ENCODE measurements at places on chromosomes 1 and 21.

GRCh38 chr1:209761011-209761635 is 5.3 kb downstream of the TRAF3IP3 start:
- no peak for DNase-seq

DNA sequence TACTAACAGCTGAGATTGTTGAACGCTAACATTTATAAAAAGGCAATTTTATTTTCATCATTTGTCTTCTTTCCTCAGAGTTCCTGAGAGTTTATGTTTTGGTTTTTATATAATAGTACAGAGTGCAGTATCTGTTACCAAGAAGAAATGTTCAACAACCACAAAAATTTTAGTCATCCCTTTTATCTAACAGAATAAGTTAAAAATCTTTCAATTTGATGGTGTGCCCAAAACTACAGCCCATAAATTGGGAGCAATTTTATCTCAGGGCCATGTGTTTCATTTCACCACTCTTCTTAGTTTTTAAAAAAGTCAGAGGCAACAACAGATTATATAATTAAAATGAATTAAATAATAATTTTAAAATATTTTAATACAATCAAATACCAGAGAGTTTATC is 37.1 kb downstream of the NEXN start:
- DNase-seq, result peak; percentile 47

DNA sequence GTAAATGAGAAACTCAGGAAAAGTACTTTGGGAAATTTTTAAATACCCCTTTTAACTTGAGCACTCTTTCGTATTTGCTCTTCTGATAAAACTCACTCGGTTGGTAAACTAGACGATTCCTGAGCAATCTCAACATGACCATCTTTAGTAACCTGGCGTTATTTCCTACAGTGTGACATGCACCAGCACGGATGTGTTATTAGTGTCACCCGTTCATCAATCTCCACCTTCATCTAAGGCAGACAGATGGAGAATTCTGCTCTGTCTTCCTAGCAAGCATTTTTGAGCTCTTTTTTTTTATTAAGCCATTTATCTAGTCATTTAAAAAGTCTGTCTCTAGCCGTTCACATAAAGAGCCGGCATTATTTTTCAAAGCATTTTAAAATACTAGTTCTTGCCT is 155.2 kb downstream of the DISP1 start:
- DNase-seq, result no peak

GRCh38 chr1:29860681-29861080 is 624.4 kb downstream of the PTPRU start:
- no peak for DNase-seq

DNA sequence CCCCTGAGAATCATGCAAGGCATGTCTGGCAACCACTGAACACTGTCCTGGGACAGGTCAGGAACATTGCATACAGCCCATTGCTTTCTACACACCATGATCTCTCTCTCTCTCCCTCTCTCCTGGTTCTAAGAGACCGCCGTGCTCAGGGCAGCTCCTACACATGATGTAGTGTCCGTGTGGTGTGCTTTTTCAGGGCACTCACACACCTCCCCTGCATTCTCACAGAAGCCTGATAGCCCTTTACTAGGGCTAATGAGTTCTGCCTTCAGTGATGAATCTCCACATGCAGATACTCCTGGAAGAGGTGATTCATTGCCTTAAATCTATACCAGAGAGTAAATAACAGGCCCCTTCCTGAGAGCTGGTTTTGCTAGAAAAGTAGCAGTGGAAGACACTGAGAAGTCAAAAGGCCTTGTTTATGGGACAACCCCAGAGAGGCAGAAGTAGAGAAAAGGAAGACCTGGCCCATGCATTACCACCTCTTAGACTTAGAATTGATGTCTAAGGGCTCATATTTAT is 7.2 kb upstream of the OLFML2B start:
- no peak for DNase-seq

DNA sequence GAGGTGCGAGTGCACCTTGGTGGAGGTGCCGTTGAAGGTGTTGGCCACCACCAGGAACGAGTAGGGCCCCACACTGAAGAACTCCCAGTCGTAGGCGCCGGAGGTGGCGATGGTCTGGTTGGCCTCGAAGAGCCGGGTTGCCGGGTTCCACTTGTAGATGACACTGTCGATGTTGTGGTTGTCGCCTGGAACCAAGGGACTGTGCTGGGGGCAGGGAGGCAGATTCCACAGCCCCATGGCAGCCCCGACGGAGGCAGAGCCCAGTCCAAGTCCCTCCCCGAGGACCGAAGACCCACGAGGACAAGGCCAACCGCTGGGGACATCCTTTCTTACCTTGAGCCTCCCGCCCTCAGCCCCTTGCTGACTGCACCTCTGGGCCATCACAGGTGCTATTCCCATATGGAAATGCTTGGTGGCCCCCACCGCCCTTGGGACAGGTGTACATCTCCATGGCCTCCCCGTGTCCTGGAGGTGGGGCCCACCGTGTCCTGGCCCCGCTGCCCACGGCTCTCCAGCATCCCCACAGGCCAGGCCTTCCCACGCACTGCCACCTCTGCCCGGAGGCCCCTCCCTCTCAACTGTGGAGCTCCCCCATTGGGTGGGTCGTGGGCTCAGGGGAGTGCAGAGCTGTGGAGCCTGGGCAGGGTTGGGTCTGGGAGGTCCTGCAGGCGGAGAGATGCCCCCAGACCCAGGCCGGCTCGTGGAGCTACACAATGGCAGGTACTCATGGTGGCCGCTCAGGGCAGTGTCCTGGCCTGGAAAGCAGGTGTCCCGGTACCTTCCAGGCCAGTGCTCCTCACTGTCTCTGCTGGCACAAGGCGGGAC is 17.9 kb downstream of the KRTAP10-1 start:
- DNase-seq, result no peak

DNA sequence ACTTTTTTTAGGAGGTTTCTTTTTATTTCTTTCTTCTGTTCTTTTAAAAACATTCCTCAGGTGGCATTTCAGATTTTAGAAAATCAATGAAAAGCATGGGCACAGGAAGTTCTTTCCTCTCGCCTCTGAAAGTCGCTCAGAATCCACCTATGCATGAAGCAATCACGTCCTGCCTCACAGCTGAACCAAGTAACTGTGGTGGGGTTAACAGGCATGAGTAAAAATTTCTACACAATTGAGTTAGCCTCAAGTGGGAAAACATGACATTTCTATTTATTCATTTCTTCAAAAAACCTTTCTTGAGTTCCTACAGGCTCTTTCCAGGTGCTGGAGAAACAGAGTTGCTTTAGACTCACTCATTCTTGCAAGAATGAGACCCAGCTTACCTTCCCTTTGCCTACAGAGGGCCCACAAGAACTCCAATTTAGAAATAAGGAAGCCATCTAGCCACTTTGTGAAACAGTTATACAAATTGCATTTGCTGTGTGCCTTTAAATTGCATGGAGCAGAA is 508.9 kb upstream of the PKN2 start:
- DNase-seq, result no peak

- DNase-seq, result no peak
Measured at GRCh38 chr21:37877888-37878684, 38.2 kb downstream of the KCNJ6 start.

DNA sequence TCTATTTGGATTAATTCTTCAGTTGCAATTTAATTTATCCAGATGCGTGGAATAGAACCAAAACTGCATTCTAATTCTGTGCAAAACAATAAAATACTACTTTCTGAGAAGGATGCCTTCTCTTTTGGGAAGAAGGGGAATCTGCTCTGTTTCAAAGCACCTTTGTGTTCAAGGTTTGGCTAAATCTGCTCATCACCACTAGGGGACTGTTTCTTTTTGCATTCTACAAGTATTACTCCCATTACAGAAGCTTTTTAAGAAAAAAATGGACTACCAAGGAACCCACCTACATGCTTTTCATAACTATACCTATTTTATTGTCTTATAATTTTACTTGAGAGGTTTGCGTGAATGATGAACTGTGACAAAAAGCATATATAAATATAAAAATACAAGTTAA is 18.2 kb downstream of the MRPS6 start:
- DNase-seq, result no peak

DNA sequence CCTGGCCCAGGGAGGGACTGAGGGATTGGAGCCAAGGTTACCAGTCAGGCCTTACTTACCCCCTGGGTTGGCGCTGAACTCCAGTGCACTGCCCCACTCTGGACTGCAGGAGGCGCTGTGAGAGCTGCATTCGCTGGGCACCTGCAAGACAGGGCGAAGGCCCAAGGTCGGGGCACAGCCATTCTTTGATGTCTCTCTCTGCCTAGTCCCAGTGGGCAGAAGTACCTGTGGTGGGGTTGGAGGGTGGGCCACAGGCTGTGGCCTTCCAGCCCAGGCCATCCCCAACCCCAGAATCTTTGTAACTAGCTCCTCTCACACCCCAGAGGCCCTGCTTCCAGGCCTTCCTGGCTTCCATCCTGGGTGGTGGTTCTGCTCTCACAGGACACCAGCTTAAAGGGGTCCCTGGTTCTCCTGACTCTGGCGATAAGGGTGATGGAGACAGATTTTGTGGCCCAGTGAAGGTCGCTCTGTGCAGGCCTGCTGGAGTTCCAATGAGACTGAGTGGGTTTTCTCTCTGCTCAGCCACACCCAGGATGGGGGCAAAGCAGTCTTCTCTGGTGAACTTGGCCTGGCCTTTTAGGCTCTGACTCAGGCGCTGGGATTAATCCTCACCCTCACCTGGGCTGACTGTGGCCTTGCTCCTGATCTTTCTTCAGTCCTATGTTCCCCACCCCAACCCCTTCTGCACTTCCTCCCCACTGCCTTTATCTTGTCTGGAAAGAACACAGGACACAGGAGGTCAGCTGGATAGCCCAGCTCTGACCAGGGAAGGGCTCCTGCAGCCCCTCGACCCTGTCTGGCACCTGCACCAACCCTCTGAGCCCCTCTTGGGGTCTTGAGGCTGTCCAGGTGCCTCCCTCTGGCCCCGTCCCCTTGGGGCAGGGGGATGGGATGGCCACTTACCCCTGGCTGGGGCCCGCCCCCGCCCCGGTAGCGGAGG is 954 bp downstream of the MYOG start:
- DNase-seq, result no peak

GRCh38 chr21:42436914-42437313 is 33.2 kb downstream of the UBASH3A start:
- DNase-seq, result no peak

- DNase-seq, result peak; percentile 83
Measured at GRCh38 chr1:23194119-23194984, 22.9 kb downstream of the HTR1D start.

GRCh38 chr1:10733474-10734366 is 62.7 kb downstream of the CASZ1 start:
- DNase-seq, result no peak

GRCh38 chr1:180811886-180812285 is 100.8 kb upstream of the KIAA1614 start:
- no peak for DNase-seq

DNA sequence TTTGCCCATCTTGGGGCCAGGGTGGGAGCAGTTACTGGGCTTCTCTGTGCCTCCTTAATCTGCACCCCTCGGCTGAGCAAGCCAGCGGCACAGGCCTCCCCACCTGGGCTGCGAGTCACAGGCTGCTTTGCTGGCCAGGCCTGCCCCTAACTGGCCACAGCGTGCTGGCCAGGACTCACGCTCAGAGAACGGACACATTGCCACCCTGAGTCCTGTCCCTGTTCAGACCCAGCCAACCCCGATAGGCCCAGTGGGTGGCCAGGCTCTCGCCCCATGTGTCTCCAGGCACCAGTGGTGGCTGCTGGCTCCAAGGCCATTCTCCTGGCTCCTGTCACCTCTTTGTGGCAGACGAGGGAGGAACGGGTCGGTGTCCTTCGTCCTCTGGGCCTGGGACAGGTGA is 61.3 kb downstream of the MORN1 start:
- no peak for DNase-seq

GRCh38 chr1:222182641-222183040 is 365.3 kb downstream of the HHIPL2 start:
- peak; percentile 37 for DNase-seq

GRCh38 chr1:91174734-91175133 is 152.9 kb upstream of the ZNF644 start:
- DNase-seq, result no peak

DNA sequence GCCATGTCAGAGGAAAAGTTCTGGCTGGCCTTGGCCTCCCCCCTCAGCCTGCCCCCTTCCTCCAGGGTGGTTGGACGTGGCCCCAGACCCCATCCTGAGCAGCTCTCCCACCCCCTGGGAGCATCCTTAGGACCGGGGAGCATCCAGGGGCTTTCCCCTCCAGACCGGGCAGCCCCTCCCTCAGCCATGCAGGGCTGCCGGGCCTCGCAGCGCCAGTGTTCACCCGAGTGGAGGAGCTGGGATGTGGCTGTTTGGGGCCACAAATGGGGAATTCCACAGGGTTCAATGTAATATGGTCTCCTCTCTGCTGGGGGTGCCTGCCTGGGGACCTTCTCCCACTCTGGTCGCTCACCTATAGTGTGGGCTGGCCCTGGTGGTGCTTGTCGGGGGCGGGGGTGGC is 4.2 kb upstream of the PFKL start:
- no peak for DNase-seq

DNA sequence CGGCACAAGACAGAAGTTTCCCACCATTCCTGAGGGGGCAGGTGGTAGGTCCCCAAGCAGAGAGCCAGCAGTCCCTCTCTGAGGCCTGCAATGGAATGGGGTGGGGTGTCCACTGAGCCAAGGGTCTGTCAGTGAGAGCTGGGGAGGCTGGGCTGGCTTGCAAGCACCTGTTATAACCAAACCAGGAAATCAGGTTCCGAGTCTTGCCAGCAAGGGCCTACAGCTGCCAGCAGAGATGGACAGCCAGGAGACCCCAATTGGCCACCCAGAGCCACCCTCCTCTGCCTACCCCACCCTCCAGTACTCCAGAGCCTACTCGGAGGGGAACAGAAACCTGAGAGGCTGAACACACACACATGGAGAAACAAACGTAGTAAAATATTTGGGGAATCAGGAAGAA is 32.2 kb downstream of the PSEN2 start:
- DNase-seq, result no peak

GRCh38 chr1:101444873-101445618 is 208.2 kb downstream of the S1PR1 start:
- no peak for DNase-seq

DNA sequence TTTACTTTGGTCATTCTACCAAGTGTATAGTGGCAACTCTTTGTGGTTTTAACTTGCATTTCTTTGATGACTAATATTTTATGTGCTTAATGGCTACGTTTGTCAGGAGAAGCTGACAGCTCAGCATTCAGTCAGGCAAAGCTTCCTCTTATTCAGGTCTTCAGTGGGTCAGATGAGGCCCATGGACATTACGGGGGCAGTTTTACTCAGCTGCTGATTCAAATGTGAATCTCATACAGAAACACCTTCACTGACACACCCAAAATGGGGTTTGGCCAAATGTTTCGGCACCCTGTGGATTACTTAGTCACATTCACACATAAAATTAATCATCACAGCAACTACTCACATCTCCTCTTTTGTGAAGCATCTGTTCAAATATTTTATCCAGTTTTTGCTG is 104.9 kb upstream of the PLD5 start:
- no peak for DNase-seq

Data from AG09309 (cell line).